Sigmoid colon (tissue), 7 donors: ENCODE measurements at places on chromosomes 6 and 20.

DNA sequence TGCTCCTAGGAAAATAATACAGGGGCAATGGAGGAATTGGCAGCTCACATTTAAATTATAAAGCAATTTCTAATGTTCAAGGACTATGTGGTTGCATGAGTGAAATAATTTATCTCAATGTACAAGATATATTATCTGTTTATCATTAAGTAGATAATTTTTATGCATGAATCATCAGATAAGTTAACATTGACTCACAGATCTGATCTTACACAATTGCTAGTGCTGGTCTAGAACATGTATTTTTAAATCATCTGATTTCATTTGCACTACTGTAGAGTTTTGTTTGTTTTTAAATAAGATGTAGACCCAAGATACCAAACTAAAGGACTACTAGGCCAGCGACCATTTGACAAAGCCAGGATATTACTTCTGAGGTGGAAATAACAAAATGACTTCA, 199.2 kb downstream of the BMP2 start:
- no peak for DNase-seq

- DNase-seq, result no peak
Observed at GRCh38 chr6:19463925-19464324, 373.2 kb upstream of the ID4 start.

- no peak for DNase-seq
Observed at GRCh38 chr6:11381801-11382513, 149.5 kb upstream of the NEDD9 start.

DNA sequence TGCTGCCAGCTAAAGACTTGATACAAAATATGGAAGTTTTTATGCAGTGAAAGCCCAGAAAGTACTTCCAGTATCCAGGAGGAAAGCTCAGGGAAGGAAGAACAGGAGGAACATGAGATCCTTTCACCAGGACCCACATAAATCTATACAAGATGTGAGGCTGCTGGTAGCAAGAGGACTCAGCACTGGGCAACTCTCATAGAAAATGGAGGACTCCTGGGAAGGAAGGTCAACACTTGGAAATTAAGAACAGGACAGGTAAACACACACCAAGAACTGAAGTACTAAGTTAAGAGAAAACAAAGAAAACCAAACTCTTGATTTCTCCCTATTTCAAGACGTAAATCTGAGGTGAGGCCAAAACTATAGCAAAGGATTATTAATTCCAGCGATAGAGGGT, 220.5 kb upstream of the HSF2 start:
- no peak for DNase-seq

GRCh38 chr20:58143531-58143930, 84.9 kb downstream of the ANKRD60 start:
- DNase-seq, result peak; percentile 43

DNA sequence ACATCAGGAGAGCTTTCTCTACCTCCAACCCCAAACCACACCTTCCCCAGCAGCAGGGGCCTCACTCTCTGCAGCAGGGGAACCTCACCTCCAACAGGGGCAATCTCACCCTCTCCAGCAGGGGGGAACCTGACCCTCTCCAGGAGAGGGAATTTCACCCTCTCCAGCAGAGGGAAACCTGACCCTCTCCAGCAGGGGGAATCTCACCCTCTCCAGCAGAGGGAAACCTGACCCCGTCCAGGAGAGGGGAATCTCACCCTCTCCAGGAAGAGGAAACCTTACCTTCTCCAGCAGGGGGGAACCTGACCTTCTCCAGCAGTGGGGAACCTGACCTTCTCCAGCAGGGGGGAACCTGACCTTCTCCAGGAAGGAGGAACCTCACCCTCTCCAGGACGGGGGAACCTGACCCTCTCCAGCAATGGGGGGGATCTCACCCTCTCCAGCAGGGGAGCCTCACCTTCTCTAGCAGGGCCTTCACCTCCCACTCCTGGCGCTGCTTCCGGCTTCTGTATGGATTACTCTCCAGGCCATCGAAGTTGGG, 3.1 kb downstream of the B3GALT4 start:
- no peak for DNase-seq

GRCh38 chr20:8223091-8223870, 91.2 kb downstream of the PLCB1 start:
- no peak for DNase-seq

GRCh38 chr6:75794954-75795739, 46.1 kb downstream of the MYO6 start:
- no peak for DNase-seq

DNA sequence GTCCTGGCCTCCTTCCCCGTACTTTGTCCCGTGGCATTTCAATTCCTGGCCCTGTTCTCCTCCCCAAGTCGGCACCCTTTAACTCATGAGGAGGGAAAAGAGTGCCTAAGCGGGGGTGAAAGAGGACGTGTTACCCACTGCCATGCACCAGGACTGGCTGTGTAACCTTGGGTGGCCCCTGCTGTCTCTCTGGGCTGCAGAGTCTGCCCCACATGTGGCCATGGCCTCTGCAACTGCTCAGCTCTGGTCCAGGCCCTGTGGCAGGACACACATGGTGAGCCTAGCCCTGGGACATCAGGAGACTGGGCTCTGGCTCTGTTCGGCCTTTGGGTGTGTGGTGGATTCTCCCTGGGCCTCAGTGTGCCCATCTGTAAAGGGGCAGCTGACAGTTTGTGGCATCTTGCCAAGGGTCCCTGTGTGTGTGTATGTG, 58.5 kb downstream of the SRC start:
- no peak for DNase-seq

GRCh38 chr20:24493661-24494459, 24.4 kb downstream of the SYNDIG1 start:
- peak; percentile 53 for DNase-seq

DNA sequence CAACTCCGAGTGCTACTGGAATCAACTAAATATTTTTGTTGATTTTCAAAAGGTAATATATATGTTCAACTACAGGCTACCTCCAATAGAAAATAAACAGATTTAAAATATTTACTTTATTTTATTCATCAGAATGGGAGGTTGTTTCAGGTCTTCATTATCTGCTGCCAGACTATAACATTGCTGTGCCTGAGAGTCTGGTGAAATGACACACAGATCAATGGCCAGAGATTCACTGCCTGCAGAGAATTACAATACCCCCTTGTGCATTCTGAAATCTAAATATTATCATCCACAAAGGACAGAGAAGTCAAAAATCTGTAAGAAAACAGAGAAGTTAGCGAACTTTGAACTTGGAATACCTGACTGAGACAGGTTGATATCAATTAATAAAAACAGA, 667.8 kb upstream of the GJE1 start:
- no peak for DNase-seq

GRCh38 chr20:34435589-34435988, 72.5 kb downstream of the ITCH start:
- no peak for DNase-seq

DNA sequence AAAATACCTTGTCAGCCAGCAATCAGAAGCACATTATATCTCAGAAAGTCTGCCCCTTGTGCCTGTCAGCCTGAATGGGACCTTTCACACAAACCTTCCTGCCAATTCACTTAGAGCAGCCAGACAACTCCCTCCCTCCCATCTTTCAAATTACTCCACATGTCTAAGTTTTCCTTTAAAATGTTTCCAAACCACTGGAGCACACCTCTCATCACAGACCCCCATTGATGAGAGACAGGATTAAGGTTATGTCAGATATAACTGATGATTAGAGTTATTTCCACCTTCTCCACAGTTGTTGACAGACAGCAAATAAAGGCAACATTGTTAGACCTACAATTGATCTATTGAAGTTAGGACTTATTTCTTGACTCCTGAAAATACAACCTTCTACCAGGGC, 408.4 kb downstream of the PLCB1 start:
- DNase-seq, result no peak

DNA sequence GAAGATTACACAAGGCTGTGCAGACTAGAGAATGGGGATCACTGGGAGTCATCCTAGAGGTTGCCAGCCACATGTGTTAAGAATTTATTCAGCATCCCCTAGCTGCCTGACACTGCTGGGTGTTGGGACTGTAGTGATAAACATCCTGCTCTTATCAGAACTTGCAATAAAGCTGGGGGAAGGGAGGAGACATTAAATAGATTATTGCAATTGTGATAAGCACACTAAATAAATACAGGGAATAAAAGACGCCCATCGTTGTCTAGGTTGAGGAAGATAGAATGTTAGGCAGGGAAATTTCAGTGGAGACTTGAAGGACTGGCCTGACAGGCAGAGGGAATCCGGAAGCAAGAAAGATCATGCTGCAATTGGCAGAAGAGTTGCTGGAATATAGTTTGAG, 33.2 kb upstream of the TRAM2 start:
- no peak for DNase-seq

GRCh38 chr6:69106511-69106910, 471.4 kb downstream of the ADGRB3 start:
- no peak for DNase-seq

GRCh38 chr6:5427586-5427985, 166.3 kb downstream of the FARS2 start:
- DNase-seq, result no peak

DNA sequence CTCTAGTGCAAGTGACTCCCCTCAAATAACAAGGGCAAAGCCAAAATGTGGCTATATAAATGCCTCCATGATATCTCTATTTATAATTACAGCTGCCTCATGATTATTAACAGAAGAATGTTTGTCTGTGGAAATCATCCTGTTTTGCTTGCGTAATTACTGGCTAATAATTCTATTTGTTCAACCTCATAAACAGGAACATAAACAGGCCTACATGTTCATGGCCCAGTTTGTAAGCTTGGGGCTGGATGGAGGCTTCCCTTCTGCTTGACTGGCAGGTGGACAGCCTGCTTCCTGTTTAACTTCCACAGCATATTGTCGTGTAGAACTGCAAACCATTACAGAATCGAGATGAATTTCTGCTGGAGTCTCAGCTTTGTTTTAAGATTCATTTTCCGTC, 766.0 kb upstream of the MAP3K7 start:
- no peak for DNase-seq

DNA sequence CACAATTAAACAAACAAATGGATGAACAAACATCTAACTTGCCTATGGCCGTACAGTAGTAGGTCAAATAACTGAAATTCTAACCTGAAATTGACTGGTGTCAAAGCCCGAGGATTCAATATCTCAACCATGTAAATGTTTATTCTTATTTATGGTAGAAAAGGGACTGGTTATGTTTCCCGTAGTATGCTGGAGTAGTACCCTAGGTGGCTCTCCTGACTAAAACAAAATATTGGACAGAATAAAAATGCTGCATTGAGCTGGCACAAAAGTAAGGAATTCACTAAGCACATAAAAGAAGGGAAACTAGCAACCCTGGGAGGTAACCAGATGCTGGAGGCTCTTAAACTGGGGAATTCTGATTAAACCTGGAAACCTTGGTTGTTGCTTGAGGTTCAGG, 117.1 kb upstream of the PREP start:
- no peak for DNase-seq

GRCh38 chr6:90468080-90468479, 118.8 kb downstream of the MAP3K7 start:
- no peak for DNase-seq

DNA sequence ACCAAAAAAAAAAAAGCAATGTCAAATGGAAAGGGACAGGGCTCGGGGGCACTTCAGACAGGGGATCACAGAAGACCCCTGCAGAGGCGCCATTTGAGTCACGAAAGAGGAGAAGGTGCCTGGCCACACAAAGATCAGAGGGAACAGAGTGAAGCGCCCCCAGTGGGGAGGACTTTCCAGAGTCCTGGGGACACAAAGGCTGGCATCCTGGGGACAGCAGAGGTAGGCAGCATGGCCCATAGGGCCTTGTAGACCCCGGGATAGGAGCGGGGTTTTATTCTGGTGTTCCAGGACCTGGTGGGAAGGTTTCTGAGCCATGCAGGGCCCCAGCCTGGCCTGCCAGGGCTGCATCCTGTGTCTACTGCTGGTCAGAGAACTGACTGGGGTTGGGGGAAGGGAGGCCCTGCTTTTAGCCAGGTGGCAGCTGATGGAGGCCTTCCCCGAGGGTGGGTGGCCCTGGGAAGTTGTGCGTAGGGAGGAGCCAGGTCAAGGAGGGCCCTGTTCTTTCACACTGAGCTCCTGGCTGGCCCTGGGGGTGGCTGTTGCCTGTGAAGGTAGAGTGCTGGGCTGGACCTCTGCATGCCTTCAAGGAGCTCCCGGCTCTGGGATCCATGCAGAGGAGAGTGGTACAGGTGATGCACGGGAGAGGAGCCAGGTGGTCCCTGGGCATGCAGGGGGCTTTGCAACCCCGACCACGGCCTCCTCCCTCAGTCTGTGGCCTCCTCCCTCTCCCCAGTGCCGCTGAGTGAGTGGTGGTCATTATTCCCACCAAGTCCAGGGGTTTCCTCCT, 117.9 kb downstream of the CDH4 start:
- DNase-seq, result no peak

DNA sequence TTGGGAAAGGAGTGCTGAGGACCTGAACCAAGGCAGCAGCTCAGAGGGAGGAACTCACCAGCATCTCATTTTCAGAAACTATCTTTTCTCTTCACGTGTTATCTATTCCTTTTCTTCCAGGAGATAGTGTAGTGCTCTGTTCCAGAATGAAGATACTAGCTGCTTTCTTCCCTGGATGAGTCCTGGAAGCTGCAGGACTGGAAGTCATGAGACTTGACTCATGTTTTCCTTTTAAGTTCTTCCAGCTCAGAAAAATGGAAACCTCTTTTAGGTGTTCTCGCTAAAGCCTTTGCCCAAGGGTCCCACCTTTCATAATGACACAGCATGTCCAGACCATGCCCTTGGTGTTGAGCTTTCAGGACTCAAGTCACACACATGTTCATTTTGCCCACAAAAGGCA, 106.7 kb downstream of the UNC5CL start:
- DNase-seq, result no peak
